ENCODE measurements at places on chromosomes 3 and 15.

DNA sequence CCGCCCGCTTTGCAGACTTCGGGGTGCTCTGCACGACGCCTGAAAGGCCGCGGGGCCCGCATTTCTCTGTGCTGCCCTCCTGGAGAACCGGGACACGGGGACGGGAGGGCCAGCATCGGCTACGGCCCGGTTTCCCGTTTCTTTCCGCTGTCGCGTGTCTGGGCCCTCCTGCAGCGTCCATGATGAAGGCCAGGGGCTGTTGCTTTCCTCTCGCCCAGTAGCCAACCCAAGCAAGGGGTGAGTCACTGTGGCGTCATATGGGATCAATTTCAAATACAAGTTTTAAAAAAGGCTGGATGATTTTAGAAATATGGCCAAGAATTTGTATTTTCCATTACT lies 435 bp downstream of the SLC35G2 start:
- no peak for DNase-seq

GRCh38 chr3:21752749-21753347 lies 1.8 kb upstream of the ZNF385D start:
- no peak for DNase-seq

GRCh38 chr3:39428745-39429201 lies 22.3 kb downstream of the RPSA start:
- no peak for DNase-seq

- DNase-seq: no peak
These were observed 44.5 kb upstream of the CCNL1 start for GRCh38 chr3:157204431-157204830.

All from stimulated activated CD8-positive, alpha-beta memory T cell treated with anti-CD3 and anti-CD28 coated beads, Interleukin-15, amount 100 ng/mL, for 1 hour (primary cell).